ENCODE measurements at places on chromosomes 6 and 20. TPM values are rescaled to one million over a fixed set of nuclear protein-coding genes. Genes with fewer than 3 reads are reported as not detected.

DNA sequence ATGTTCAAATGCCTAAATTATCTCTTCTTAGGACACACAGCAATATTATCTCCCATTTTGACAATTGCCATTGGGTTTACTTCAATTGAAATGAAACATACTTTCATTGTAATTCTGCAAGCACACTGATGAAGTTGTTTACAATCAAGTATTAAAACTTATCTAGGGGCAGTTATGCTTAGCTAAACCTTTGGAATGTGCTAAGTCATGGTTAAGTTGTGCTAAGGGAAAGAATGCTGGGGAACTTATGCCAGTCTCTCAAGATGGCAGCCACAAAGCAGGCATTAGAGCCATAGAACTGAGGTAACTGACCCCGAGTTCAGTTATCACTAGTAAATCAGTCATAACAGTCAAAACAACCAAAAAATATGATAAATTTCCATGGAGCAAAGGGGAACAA, 59.1 kb upstream of the NT5E start:
- H3K4me1 ChIP-seq, result no peaks in the 10 kb centered on the region
- no peak for DNase-seq
- H3K4me3 ChIP-seq, result no peak overlapping the region
- no peaks in the 10 kb centered on the region for H3K36me3 ChIP-seq
- no peak overlapping the region for H3K27ac ChIP-seq

DNA sequence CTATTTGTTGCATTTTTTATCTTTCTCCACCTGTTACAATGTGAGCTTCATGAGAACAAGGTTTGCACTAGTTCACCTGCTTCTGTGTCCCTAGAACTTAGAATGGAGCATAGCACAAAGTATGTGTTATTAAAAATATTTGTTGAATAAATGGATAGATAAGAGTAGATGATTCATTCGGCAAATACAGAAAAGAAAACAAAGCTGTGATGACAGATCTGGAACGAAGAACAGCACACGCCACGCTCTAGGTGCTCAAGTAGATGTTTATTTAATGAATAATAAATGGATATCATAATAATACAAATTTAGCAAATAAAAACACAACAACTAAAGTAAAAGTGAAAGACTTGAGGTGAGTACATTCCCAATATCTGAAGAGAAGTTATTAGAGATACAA, 273.1 kb downstream of the HAO1 start:
- no peaks in the 10 kb centered on the region for H3K36me3 ChIP-seq
- H3K4me1 ChIP-seq, result no peaks in the 10 kb centered on the region
- no peaks in the 10 kb centered on the region for H3K27me3 ChIP-seq
- H3K4me3 ChIP-seq, result no peak overlapping the region
- no peak overlapping the region for H3K27ac ChIP-seq
- no peak for DNase-seq

- DNase-seq, result no peak
- H3K27ac ChIP-seq, result no peak overlapping the region
- no peak overlapping the region for H3K4me3 ChIP-seq
- H3K4me1 ChIP-seq, result no peaks in the 10 kb centered on the region
- H3K27me3 ChIP-seq, result no peaks in the 10 kb centered on the region
These were observed 188.3 kb upstream of the GMDS start for GRCh38 chr6:2433711-2434110.

DNA sequence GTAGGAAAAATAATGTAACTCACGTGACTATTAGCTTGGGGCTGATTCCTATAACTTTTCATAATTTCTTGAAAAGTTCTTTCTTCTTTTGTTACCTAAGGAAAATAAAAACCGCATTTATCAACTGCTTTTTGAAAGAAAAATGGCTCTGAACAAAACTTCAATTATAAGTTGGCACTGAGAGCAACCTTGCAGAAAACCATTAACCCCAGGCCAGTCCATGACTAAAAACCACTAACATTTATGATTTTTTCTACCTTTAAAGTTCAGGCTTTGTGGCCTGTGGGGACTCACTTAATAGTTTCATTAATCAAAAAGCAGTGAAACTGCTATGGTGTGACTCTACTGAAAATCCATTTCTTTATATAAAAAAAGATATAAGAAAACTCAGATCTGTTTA, 69.1 kb upstream of the SAMHD1 start:
- no peak overlapping the region for H3K27ac ChIP-seq
- peaks cover 6% of the 10 kb centered on the region for H3K36me3 ChIP-seq
- DNase-seq, result no peak
- no peak overlapping the region for H3K4me3 ChIP-seq
- H3K27me3 ChIP-seq, result no peaks in the 10 kb centered on the region

- no peaks in the 10 kb centered on the region for H3K36me3 ChIP-seq
- no peak overlapping the region for H3K27ac ChIP-seq
- H3K27me3 ChIP-seq, result no peaks in the 10 kb centered on the region
- H3K4me1 ChIP-seq, result no peaks in the 10 kb centered on the region
- no peak for DNase-seq
These were observed 28.5 kb upstream of the KIF6 start for GRCh38 chr6:39753725-39754045.

DNA sequence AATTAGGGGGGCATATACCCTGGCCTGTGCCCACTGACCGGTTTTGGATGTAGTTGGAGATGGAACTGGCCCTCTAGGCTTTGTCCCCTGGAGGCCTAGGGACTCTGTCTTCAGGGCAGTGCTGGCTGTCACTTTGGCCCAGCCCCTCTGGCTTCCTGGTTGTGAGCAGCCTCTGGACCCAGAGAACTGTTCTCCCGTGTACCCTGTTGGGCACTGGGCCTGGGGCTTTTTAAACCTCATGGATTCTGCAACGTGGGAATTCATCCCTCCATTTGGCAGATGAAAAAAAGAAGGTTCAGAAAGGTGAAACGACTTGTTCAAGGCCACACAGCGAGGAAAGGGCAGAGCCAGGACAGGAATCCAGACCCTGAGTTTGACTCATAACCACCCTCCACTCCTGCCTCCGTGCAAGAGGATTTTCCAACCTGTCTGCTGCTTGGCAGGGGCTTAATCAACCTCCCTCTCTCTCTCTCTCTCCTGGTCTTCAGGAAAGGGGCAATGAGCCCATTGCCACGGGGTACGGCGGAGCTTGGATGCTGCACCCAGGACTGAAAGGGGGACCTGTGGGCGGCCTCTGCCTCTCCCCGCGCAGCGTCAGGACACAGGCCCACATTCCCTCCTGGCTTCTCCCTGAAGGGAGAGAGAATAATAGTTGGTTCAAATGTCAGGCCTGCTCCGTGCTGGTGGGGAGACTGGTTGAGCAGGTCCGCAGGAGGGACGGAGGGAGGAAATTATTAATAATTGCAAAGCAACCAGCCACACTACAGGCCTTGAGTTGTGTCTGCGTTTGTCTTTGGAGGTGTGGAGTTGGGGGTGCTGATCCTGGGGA, 56.0 kb downstream of the CEBPB start:
- H3K27me3 ChIP-seq, result no peaks in the 10 kb centered on the region
- no peak for DNase-seq
- H3K4me1 ChIP-seq, result no peaks in the 10 kb centered on the region
- no peaks in the 10 kb centered on the region for H3K36me3 ChIP-seq
- no peak overlapping the region for H3K4me3 ChIP-seq

- no peaks in the 10 kb centered on the region for H3K27me3 ChIP-seq
- peaks cover 54% of the 10 kb centered on the region for H3K4me1 ChIP-seq
- no peak for DNase-seq
These were observed 14.2 kb downstream of the VAPB start for GRCh38 chr20:58403272-58403671.

DNA sequence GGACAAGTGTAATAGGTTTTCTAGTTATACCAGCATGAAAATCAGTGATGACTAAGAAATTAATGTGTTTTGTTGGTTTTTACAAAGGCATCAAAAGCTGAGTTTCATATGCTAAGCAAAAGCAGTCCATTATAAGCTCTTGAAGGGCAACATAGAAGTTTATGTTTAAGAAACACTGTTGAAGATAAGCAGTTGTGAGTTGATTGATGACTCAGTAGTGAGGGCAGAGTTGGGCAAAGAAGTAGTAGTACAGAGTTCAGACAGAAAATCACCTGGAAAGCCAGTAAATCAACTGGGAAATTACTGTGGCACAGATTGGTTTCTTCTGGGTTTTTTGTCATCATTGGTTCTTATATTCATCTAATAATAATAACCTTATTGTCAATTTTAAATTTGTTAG, 78.0 kb upstream of the SMIM8 start:
- no peak overlapping the region for H3K4me3 ChIP-seq
- H3K27ac ChIP-seq, result no peak overlapping the region
- H3K4me1 ChIP-seq, result no peaks in the 10 kb centered on the region
- no peaks in the 10 kb centered on the region for H3K27me3 ChIP-seq
- DNase-seq, result no peak

Gene CCN6
- total RNA-seq, result not detected

Gene OVOL2
- not detected for total RNA-seq

Data from GM12878 (cell line).